Chondrocyte (in vitro differentiated cells): ENCODE measurements at places on chromosomes 1 and 21. TPM values are rescaled to one million over a fixed set of nuclear protein-coding genes. Genes with fewer than 3 reads are reported as not detected.

DNA sequence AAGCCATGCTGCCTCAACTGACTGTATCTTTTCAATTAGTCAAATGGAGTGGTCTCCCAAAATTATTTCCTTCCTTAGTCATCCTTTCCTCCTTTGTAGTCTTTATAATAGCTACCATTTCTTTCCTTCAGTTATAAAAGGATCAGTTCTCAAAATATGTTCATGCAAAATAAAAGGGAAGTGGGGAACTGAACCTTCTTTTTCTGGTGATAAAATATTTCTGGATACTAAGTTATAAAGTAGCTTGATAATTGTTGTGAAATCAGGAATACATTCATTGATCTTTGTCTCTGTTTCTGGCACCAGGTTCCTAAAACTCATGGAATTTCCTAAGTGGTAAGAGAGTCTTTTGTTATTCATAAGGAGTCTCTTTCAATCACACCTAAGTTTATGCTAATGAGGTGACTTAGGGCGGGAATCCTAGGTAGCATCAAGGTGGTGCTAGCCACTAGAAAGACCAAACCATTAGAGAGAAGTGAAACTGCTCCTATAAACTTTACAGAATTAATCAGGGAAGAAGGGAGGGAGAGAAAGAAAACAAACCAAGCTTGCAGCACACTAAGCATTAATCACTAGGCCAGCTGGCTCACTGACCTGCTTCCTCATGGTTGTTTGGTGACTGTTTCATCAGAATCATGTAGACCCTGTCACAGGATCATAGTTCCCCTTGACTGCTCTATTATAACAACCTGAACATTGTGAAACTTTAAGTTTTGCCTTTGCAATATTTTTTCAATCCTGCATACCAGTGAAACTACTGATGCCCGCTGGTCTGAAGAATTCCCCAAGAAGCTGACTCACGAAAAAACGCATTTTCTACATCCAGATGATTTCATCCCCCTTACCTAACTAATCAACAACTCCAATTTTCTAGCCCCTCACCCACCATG lies 161.6 kb upstream of the PTBP2 start:
- DNase-seq: no peak

DNA sequence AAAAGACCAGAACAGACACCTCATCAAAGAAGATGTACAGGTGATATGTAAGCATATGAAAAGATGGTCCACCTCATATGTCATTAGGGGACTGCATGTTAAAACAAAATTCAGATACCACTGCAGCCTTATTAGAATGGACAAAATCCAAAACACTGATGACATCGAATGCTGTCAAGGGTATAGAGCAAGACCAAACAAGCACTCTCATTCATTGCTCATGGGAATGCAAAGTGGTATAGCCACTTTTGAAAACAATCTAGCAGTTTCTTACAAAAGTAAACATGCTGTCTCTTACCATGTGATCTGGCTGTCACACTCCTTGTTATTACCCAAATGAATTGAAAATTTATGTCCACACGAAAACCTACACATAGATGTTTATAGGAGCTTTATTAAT lies 426.6 kb upstream of the ESRRG start:
- no peak for DNase-seq

Gene PNRC2
- total RNA-seq: 52.9 to 62.6 TPM (median 54.2 TPM) in 3 replicates

DNA sequence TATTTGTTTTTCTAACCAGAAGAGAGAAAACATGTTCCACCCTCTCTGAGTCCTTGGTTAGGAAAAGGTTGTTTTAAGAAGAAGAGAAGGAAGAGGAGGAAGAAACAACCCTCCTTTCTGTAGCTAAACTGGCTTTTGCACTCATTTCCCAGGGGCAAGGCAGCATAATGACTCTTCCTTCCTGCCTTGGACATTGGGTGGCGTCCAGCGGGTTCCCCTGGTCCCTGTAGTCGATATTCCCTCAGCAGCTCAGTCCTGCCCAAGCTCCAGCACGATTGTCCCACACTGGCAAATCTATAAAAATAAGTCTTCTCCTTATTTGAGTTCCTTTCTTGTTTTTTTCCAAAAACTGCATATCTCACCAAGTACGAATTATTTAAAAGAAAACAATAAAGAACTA lies 81.2 kb downstream of the TEX35 start:
- DNase-seq: no peak

DNA sequence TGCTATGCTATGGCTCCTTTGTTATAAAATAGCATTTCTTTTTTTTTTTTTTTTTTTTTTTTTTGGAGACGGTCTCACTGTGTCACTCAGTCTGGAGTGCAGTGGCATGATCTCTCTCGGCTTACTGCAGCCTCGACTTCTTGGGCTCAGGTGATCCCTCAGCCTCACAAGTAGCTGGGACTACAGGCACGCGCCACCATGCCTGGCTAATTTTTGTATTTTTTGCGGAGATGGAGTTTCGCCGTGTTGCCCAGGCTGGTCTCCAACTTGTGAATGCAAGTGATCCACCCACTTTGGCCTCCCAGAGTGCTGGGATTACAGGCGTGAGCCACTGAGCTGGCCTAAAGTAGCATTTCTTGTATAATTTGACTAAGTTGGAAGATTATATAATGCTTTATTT lies 10.8 kb downstream of the CAMTA1 start:
- DNase-seq: no peak

DNA sequence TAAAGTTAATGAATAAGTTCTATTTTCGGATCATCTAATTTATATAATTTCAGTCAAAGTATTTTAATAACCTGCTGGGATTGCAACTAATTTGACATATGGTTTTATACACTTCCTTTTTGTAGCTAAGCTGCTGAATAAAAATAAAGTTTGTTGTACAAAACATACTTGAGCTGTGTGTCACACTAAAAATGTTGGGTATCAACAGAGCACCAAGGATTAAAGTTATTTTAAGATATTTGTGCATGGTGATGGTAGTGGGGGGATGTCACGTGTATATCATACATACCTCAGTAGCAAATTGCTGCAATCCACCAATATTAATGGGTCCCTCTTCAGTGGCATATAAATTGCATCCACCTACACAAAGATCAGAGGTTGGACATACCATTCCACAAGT lies 199.6 kb downstream of the DPYD start:
- DNase-seq: no peak

GRCh38 chr1:103087256-103087655 lies 21.1 kb downstream of the COL11A1 start:
- no peak for DNase-seq

Gene FALEC
- 1.2 TPM in 1 of 3 replicates, not detected in the others for total RNA-seq

Gene ATP1A4
- not detected in 3 replicates for total RNA-seq

GRCh38 chr1:36802018-36802417 lies 232.3 kb downstream of the GRIK3 start:
- DNase-seq: no peak
